ENCODE measurements at places on chromosomes 12 and 14.

GRCh38 chr14:90273532-90273931 is 17.2 kb downstream of the PSMC1 start:
- DNase-seq, result no peak

DNA sequence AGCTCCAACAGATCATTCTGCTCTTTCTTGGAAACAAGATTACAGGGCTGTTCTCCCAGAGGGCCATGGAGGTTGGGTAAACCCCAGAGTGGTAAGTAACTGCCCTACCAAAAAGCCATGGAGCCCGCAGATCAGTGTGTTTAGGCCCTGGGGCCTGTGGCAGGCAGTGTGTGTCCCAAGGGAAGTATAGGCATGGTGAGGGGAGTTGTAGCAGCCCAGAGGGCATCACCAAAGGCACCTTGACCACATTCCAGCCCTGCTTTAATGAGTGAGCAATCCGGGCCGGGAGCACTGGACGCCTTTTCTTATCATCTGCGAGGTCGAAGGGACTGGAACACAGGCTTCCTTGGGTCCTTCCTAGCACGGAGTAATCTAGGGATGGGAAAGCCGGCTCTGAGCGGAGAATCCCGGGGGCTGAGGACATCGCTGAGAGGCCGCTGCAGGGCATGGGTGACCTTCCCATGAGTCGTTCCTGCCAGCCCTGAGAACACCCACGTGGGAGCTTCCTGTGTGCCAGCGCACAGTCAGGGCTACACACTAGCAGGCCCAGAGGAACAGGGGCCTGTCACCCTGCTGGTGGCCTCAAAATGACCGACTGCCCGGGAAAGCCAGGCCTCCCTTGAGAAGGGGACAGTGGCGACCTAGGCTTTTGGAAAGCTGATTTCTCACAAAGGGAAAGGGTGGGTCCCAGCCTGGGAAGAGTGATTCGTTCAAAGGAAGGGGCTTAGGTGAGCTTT is 91.3 kb downstream of the NINJ2 start:
- no peak for DNase-seq

DNA sequence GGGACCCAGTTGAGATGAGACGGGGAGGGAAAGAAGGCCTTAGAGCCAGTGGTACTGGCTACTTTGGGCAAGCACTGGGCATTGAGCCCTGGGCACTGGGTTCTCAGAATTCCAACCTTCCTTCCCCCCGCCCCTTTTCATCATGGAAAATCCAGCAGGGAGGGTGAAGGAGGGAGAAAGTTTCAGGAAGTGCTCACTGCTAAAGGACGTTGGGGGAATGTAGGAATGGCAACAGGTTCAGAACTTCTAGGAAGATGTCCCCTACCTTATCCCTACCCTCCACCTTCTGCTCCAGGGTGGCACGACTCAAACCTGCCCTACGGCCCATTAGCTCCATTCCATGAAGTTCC is 4.2 kb upstream of the TNS2 start:
- no peak for DNase-seq

DNA sequence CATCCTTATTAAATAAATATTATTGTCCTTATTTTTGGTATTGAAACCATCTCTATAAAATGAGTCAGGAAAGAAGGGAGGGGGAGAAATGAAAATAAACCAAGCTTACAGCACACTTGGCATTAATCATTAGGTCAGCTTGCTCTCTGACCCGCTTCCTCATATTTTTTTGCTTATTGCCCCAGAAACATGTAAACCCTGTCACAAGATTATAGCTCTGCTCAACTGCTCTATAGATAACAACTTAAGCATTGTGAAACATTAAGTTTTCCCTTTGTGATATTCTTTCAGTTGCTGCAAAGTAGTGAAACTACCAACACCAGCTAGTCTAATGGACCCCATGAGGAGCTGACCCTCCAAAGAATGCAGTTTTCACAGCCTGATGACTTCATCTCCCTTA is 819.5 kb downstream of the SLC16A7 start:
- DNase-seq, result no peak

DNA sequence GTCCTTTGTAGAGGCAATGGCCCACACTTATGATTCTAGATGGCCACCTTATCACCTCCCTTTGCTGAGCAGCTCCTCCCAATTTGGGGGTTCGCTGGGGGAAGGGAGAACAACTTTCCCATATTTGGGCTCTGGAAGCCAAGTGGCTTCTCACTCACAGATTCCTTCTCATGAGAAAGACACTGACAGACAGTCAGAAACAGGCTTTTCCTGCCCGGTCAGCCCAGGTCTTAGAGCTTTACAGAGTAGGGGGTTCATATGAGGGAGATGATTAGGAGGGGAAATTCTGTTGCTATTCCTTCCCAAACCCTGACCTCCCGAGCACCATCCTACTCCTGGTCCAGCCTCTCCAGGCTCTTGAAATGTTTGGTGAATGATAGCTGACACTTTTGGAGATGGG is 60.1 kb upstream of the HSPB8 start:
- no peak for DNase-seq

DNA sequence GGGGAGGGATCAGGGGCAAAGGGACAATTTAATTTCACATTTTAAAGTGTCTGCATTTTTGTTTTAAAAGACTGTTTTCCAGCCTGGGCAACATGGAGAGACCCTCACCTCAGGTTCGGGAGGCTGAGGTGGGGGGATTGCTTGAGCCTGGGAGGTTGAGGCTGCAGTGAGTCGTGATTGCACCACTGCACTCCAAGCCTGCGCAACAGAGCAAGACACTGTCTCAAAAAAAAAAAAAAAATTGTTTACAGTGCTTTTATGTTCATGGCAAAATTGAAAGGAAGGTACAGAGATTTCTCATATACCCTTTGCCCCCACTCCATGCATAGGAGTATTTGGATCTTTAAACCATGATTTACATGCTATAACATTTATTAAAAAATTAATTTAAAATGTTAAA is 16.4 kb upstream of the HVCN1 start:
- no peak for DNase-seq

GRCh38 chr14:92198804-92199203 is 77.0 kb downstream of the CPSF2 start:
- no peak for DNase-seq

- DNase-seq, result no peak
Measured at GRCh38 chr14:69606258-69607184, 4.9 kb upstream of the SUSD6 start.

DNA sequence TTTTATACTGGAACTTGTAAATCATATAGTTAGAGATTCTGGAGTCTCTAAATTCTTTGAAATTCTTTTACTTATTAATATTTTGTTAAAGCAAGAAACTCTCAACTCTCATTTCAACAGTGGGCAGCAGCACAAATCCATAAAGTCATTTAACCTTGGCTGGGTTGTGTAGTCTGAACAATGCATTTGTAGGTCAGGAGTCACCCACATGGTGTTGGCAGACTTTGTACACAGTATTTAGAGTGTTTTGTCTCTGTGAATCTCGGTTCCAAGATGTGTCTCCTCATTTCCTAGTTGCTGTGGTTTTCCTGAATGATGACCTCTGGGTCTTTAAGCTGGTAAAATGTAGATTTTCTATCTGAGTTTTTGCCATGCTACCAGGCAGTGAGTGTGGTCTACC is 20.8 kb upstream of the STRAP start:
- DNase-seq, result no peak

GRCh38 chr12:44433659-44434058 is 442.5 kb downstream of the NELL2 start:
- DNase-seq, result no peak

- no peak for DNase-seq
Measured at GRCh38 chr12:6639151-6639801, 3.5 kb upstream of the LPAR5 start.

DNA sequence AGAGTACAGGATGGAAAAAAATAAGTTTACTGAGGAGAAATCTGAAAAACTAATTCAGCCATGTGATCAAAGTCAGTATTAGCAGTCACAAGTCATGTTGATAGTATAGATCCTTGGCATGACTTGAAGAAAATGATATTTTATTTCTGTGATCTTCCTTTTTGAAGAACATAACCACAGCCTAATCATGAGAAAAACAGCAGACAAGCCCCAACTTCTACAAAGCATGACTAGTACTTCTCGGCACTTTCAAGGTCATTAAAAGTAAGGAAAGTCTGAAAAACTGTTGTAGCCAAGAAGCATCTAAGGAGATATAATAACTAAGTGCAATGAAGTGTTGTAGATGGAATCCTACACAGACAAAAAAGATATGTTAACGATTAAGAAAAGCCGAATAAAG is 264.1 kb upstream of the FOXG1 start:
- no peak for DNase-seq

- no peak for DNase-seq
Measured at GRCh38 chr14:36582011-36582873, at the start of gene NKX2-8. Gene NKX2-8, minus strand, starts transcription at chr14:36582614. Its CDS starts 225 bp downstream, at chr14:36582389.

GRCh38 chr14:44112774-44113460 is 394.2 kb downstream of the FSCB start:
- DNase-seq, result no peak

- DNase-seq, result no peak
Measured at GRCh38 chr14:99889268-99889667, 96.1 kb downstream of the EML1 start.

GRCh38 chr14:55085060-55085660 is 33.7 kb downstream of the MAPK1IP1L start:
- DNase-seq, result no peak

GRCh38 chr14:77316872-77317301 is 3.8 kb downstream of the POMT2 start:
- DNase-seq, result no peak

- no peak for DNase-seq
Measured at GRCh38 chr12:131105736-131106348, 152.1 kb downstream of the ADGRD1 start.

DNA sequence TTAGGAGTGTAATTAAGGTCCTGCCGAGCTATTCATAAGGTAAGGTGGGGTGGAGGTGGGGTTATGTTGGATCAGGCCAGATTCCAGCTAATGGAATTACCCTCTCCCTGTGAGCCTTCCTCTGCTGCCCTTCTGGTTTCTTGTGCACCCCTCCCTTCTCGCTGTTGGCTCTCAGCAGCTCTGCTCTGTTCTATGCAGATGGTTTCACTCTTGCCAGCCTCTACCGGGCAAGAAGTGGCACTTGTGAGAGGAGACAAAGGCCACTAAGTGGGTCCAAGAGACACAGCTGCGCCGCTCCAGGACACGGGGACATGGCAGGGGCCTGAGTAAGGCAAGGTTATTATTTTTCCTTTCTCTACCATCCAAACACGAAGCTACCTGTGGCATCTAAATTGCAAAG is 334.4 kb downstream of the EMP1 start:
- DNase-seq, result no peak

GRCh38 chr14:21060614-21061346 is 3.2 kb downstream of the RNASE8 start:
- no peak for DNase-seq

GRCh38 chr12:95790033-95790916 is at the start of gene NTN4:
Gene NTN4, minus strand, starts transcription at chr12:95790764. Its CDS starts 455 bp downstream, at chr12:95790309.
- no peak for DNase-seq

DNA sequence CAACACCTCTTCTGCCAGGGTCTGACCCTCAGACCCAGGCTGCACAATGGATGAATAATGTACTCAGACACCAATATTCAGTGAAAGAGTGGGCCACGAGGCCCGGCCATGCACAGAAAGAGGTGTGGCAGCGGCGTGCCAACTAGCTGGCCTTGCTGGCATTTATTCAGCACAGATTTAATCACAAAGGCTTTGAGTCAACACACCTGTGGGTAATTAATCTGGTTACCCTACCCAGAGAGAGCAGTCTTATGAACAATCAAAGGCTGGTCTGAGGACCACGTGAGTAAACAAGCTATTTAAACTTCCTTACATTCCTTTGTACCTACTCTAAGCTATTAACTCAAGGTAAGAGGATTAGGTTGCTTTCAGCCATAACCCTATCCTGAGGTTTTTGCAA is 324.8 kb downstream of the C12orf50 start:
- no peak for DNase-seq

- DNase-seq, result no peak
Measured at GRCh38 chr14:31939934-31940333, 137.2 kb upstream of the ARHGAP5 start.

DNA sequence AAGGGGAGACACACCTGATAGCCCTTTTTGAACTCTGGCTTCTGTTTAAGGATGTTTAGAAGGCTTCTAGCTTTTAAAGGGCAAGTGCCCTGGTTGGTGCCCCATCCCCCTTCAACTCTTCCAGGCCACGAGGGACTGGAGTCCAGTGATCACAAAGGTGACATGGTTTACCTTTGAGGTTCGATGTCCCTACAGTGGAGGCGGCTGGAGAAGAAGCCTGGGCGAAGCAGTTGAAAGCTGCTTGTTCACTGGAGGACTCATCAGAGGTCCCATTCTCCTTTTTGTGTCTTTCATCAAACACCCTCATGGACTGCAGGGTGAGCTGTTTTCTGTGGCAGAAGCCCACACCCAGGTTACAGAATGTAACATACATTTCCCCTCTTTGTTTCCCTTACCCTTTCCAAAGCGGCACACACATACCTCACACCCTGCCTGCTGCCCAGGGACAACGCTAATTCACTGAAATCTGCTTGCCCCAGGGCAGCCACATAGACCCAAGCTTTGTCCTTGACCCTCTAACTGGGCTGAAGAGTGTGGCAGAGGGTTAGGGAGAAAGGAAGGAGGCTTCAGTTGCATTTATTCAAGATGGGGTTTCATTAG is 7.7 kb downstream of the TBX3 start:
- DNase-seq, result no peak

DNA sequence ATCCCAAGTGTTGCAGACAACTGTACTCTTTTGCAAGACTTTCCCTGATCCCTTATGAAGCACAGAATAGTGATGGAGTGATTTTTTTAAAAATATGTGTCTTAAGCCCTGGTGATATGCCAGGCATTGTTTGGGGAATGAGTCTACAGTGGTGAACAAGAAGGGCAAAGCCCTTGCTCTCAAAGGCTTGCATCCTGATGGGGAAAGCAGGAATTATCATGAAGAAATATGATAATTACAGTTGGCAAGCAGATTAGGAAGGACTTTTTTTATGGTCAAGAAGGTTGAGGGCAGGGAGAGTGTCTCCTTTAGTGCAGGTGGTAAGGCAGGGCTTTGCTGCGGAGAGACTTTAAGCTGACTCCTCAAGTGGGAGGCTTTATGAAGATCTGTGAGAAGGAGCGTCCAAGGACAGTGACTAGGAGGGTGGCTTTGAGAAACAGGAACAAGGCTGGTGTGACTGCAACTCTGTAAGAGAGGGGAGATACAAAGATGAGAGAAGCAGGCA is 100.2 kb downstream of the SYNE2 start:
- DNase-seq, result no peak

DNA sequence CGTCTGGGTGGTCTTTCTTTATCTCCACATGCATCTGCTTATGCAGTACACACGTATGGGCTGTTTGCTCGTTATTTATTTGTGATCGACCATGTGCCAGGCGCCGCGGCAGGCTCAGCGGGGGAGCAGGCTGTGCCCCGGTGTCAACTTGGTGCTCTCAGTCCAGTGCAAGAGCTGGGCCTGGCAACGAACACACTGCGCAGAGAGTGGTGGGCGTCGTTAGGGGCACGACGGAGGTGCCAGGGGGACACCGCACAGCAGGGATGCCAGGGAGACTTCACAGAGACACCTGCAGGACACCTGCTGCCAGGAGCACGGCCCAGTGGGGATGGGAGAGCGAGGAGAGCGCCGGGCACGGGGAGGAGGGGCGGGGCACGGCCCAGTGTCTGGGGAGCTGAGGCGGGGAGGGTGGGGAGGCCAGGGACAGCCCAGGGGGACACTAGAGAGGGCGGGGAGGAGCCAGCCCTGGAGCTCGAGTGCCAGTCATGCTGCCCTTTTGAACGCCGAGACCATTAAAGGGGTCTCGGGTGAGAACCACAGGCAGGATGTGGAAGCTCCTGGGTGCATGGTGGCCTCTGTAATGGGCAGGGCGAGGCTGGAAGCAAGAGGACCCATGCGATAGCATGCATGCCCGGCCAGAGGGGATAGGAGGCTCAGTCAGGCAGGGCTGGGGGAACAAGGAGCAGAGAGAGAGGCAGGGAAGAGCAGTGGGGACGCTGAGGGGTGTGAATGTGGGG is 652 bp upstream of the LRCOL1 start:
- no peak for DNase-seq

Data from non-pigmented ciliary epithelial cell (primary cell).